ENCODE measurements at places on chromosomes 16 and 17. TPM values are rescaled to one million over a fixed set of nuclear protein-coding genes. Genes with fewer than 3 reads are reported as not detected.

ARL5C gene
- not detected for total RNA-seq

TBC1D3K gene
- total RNA-seq: not detected

- no peaks in the 10 kb centered on the region for H3K27me3 ChIP-seq
- H3K27ac ChIP-seq: no peak overlapping the region
- H3K36me3 ChIP-seq: no peaks in the 10 kb centered on the region
- H3K4me1 ChIP-seq: no peaks in the 10 kb centered on the region
- H3K4me3 ChIP-seq: no peak overlapping the region
These were observed 47.8 kb upstream of the GCSH start for GRCh38 chr16:81143921-81144471.

DNA sequence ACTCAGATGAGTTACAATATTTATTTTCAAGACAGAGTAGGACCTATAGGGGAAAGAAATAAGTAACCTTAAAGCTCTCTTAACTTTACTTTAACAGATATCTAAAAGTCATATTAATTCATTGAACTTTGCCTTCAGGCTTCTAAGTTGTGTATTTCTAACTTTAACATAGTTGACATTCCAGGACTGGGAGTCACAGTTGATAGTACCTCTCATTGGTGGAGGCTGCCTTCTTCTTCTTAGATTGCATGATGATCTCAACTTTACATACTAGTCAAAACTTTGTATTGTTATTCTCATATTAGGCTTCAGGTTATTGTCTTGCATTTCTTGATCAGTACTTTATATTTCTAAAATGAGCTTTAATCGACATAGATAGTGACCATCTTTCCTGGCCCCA is 350.1 kb upstream of the KIF2B start:
- no peak overlapping the region for H3K27ac ChIP-seq
- no peaks in the 10 kb centered on the region for H3K36me3 ChIP-seq
- no peak for DNase-seq
- H3K4me1 ChIP-seq: no peaks in the 10 kb centered on the region

GRCh38 chr17:55301521-55302406 is 37.0 kb downstream of the HLF start:
- H3K27me3 ChIP-seq: no peaks in the 10 kb centered on the region
- H3K4me3 ChIP-seq: no peak overlapping the region
- H3K4me1 ChIP-seq: peaks cover 3% of the 10 kb centered on the region
- DNase-seq: no peak
- H3K27ac ChIP-seq: no peak overlapping the region

- peak overlapping the region; percentile 68 for H3K27ac ChIP-seq
- DNase-seq: no peak
- no peak overlapping the region for H3K4me3 ChIP-seq
- no peaks in the 10 kb centered on the region for H3K27me3 ChIP-seq
- no peaks in the 10 kb centered on the region for H3K36me3 ChIP-seq
- H3K4me1 ChIP-seq: peaks cover 52% of the 10 kb centered on the region
These were observed 12.6 kb upstream of the PRR29 start for GRCh38 chr17:63985387-63986140.

- H3K4me3 ChIP-seq: no peak overlapping the region
- DNase-seq: no peak
These were observed 399 bp downstream of the STX1B start for GRCh38 chr16:31009894-31010584.
